Stimulated activated CD4-positive, alpha-beta T cell treated with anti-CD3 and anti-CD28 coated beads, Interleukin-4, amount 100 ng/mL, for 1 hour (primary cell): ENCODE measurements at places on chromosomes 3 and 15.

GRCh38 chr15:49741712-49742111, 120.9 kb downstream of the DTWD1 start:
- no peak for DNase-seq

- no peak for DNase-seq
These were observed 243.4 kb downstream of the DTWD1 start for GRCh38 chr15:49864251-49864650.

DNA sequence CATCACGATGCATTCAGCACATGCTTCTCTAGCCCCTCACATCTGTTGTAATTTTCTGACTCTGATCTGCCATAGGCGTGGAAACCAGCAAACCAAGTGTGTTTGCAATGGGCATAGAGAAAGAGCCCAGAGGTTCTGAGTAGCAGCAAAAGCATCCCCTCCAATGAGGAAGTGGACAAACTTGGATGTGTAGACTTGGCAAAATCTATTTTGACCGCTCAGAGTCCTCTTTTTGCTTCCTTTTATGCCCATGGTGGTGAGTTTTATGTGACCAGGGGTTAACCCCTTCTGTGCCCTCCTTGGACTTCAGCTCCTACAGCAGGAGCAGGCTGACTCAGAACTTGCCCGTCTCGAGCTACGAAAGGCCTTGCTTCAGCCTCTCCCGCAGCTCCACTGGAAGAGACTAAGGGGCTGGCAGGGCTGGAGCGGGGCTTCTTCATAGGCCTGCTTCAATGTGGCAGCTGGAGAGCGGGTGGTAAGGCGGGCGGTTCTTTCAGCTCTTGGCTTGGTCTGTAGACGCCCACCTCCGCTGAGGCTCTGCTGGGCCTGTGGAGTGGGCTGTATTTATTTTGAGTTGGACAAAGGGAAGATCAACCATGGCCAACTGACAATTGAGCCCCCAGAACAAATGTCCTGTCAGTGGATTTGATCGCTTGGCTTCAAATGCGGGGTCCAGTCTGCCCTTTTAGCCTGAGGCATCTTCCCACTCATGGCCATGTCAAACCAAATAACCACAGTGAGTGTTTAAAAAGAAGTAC, 6.5 kb upstream of the ETV5 start:
- DNase-seq = no peak

DNA sequence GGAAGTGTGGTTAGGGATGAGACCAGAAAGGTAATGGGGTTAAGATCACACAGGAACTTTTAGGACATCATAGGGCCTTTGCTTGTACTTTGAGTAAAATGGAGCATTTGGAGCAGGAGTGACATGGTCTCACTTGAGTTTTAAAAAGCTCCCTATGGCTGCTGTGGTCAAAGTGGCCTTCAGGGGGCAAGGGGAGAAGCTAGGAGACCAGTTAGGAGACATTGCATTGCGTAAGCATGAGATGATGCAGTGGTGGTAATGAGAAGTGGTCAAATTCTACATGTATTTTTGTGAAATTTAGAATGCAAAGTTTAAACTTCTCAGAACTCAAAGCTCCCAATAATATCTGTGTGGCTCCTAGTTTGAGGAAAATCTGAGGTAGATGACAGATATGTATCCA, 27.9 kb downstream of the MED12L start:
- DNase-seq = no peak

DNA sequence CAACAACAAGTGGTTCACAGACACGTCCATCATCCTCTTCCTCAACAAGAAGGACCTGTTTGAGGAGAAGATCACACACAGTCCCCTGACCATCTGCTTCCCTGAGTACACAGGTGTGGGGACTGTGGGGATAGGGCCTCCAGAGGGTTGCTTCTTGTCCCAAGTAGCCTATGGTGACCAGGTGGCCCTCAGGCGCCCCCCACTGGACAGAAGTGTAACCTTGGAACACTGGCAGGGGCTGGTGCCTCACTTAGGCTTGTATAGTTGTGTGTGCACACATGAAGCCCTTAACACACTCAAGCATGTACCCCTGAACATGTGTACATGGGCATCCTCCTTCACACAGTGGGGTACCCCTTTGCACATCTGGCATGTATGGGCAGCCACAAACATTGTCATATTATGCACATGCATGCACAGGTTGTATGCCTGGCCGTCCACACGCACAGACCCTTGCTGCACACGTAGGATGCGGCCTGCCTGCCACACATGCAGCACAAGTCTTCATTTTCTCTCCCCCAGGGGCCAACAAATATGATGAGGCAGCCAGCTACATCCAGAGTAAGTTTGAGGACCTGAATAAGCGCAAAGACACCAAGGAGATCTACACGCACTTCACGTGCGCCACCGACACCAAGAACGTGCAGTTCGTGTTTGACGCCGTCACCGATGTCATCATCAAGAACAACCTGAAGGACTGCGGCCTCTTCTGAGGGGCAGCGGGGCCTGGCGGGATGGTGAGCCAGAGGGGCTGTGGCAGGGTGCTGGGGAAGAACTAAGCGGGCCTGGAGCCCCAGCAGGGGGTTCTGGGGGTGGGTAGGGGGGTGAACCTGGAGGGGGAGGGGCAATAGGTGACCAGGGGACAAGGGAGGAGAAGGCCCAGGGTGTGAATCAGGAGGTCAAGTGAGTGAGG, 11.7 kb upstream of the SEMA3B start:
- DNase-seq = peak; percentile 49

- DNase-seq = peak; percentile 8
These were observed 15.4 kb upstream of the BFSP2 start for GRCh38 chr3:133384331-133385027.

- no peak for DNase-seq
These were observed 489.7 kb downstream of the MAGI1 start for GRCh38 chr3:65548848-65549625.

GRCh38 chr3:16871915-16872842, 12.6 kb upstream of the PLCL2 start:
- DNase-seq = no peak

DNA sequence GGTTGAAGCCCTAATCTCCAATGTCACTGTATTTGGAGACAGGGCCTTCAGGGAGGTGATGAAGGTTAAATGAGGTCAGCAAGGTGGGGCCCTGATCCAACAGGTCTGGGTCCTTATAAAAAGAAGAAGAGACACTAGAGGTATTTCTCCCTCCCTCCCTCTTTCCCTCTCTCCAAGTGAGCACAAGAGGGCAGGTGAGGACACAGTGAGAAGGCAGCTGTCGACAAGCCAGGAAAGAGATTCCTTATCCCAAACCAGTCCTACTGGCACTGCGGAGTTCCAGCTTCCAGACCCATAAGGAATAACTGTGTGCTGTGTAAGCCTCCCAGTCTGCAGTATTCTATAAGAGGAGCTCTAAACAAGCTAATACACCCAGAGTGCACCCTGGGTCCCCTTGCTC, 134.7 kb downstream of the ADAMTS17 start:
- DNase-seq = no peak

GRCh38 chr3:5245927-5246326, 58.4 kb downstream of the EDEM1 start:
- no peak for DNase-seq

DNA sequence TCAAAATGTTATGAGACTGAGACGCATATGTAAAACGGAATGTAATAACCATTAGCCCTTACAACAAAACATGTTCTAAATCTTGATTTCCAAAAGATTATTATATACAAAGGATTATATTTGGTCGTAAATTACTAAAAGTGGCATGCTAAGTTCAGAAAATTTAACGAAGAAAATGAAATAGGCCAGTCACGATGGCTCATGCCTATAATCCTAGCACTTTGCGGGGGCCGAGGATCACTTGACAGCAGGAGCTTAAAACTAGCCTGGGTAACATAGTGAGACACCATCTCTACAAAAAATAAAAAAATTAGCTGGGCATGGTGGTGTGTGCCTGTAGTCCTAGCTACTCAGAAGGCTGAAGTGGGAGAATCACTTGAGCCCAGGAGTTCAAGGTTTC, 29.0 kb downstream of the ACAD11 start:
- DNase-seq = no peak

DNA sequence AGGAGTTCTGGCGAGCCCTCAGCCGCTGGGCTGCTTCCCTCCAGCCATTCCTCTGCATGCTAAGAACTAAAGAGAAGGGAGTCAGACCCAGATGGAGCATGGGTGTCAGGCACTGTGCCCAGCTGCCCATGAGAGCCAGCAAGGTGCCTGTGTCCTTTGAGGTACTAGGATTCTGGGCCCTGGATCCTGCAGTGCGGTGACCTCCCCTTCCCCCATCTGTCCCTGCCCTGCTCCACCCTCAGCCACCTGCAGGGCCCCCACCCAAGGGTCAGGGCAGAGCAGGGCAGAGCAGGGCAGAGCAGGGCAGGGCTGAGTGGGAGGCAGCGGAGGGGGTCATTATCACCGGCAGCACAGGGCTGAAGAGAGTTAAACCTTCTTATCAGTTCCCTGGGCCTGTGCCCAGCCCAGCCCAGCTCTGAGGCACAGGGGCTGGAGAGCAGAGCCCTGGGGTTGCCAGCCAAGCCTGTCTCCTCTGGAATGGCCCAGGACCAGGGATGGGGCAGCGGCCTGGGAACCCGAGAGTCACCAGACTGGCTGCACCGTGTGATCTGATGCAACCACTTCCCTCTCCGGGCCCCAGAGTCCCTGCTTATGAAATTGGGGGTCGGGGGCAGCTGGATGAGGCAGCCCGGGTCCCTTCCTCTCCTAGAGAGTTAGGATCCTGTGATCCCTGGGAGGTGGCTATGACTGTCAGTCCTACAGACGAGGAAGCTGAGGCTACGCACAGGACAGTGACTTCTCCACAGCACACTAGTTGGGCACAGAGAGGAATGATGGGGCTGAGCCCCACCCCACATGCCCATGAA, 17.3 kb downstream of the ZDHHC19 start:
- no peak for DNase-seq

GRCh38 chr3:178446059-178446458, 90.2 kb upstream of the KCNMB2 start:
- DNase-seq = no peak

DNA sequence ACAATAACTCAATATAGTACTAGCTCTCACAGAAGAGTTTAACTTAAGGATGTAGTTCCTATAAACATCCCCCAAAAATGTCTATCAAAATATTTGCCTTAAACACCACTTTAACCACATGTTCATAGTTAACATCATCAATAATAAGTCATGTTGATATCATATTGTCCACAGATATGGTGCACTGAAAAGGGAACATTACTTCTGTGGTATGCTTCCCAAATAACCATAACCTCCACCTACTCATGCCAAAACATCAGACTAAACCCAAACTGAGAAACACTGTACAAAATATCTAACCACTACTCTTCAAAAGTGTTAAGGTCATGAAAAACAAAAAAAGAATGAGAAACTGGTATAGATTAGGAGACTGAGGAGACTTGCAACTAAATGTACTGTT, 32.9 kb downstream of the SLC4A7 start:
- no peak for DNase-seq

GRCh38 chr3:7205962-7206361, 345.0 kb downstream of the GRM7 start:
- DNase-seq = no peak

- DNase-seq = no peak
These were observed 22.9 kb downstream of the MBNL1 start for GRCh38 chr3:152291649-152292066.

- peak; percentile 97 for DNase-seq
These were observed at the start of gene MAPK6 for GRCh38 chr15:52018693-52019393. MAPK6 (plus strand) TSS chr15:52019219; CDS start chr15:52046461, 27,242 bp downstream.

DNA sequence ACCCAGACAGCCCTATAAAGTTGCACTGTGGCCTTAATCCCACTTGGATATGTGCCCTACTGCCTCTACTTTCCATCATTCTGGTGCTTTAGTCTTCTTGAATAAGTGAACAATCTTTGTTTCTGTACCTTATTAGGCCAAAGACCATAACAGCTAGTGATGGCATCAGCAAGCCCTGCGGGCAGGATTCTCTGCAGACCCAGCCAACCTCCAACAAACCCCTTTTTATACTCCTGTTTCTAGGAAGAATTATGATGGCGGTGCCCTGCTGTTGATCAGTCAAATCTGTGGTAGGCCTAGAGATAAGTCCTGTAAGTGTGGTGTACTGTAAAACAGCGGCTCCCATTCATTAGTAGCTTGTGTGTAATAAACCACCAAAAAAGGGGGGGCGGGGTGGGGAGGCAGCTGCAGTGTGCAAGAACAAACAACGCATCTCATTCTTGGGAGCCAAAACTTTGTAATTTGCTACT, 40.5 kb downstream of the SOX2 start:
- no peak for DNase-seq

- DNase-seq = no peak
These were observed 127.1 kb downstream of the DNAJB8 start for GRCh38 chr3:128339491-128340012.

DNA sequence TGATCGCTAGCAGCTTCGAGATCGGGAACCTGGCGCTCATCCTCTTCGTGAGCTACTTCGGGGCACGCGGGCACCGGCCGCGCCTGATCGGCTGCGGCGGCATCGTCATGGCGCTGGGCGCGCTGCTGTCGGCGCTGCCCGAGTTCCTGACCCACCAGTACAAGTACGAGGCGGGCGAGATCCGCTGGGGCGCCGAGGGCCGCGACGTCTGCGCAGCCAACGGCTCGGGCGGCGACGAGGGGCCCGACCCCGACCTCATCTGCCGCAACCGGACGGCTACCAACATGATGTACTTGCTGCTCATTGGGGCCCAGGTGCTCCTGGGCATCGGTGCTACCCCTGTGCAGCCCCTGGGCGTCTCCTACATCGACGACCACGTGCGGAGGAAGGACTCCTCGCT, 62.5 kb downstream of the SLCO3A1 start:
- no peak for DNase-seq

GRCh38 chr3:150319900-150320299, 88.2 kb upstream of the TSC22D2 start:
- no peak for DNase-seq

DNA sequence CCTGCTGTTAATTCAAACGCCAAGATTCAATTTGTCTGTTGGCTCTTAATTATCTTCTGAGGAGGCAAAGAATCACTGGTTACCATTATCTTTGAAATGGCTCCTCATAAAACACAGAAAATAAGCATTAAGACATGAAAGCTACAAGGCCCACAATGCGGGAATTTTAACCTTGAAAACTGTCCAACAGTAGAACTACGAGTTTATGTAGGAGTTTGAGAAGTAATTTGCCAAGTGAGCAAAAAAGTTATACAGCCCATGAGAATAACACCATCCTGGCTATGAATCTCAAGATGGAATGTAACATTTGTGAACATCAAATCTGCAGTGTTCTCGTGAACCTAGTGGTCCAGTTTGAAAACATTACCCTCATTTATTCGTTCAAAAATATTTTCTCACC, 172.5 kb downstream of the ALDH1A2 start:
- DNase-seq = no peak

DNA sequence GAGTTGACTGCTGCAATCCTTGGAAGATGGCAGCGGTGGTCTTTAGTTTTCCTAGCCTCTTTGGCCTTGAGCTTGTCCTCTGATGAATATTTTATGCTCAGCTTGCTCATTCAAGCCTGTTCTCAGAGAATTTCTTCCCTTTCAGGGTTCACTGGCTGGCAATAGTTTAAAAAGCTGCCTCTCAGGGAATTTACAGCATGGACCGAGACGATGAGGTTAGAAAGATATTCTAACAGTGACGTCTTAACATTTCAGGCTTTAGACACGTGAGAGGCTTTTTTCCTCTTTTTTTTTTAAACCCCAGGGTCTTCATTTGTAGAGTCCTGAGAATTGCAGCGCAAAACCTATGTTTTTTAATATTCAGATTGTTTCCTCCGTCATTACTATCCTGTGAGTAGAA, 120.3 kb upstream of the CLSTN2 start:
- DNase-seq = no peak

GRCh38 chr3:187973977-187974870, 179.7 kb upstream of the LPP start:
- DNase-seq = peak; percentile 10

- no peak for DNase-seq
These were observed 19.9 kb downstream of the NDUFB4 start for GRCh38 chr3:120615847-120616609.

- DNase-seq = no peak
These were observed 8.6 kb downstream of the SNRK start for GRCh38 chr3:43294975-43295374.
